ENCODE measurements at places on chromosomes 3 and 15.

DNA sequence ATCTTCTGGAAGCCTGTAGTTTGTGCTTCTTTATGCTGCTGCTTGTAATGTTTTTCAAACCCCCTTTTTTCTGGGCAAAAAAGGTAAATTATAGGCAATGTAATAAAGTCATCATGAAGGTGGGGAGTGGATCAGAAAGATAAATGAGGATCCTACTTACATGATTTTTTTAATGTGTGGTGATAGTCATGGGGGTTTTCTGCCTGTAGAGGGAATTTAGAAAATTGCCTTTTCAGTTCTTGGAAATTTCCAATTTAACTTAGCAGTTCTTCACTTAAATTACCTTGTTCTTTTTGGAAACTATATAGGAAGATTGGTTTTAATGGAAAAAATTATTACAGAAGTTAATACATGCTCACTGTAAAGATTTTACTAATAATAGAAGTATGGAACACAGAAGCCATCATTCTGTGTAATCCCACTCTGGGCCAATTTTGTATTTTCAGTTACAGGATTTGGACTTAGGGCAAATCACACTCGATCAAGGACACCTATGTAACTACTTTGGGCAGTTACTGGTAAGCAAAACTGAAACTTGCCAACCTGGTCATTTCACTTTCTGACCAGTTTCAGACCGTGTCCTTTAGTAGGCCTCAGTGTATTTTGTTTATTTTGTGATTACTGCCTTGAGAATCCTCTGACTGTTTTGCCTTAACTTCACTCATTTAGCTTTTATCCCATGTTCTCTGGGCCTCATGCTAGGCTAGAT, 10.5 kb upstream of the SCAANT1 start:
- no peak for DNase-seq

DNA sequence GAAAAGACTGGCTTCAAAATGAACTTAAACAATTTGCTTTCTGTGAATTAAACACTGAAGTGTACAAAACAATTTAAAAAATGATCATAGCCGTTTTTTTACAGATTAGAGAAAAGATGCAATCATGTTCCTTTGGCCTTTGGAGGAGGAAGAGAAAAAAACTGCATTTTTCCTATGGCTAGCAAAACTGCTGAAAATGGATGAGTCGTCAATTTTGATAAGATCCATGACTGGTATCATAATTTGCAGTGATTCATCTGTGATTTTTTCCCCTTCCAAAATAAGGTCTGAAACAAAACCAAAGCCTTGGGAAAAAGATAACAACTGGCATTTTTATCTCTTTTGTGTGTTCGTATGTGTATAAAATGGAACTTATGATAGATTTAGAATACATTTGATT, 255.6 kb upstream of the SATB1 start:
- DNase-seq: no peak

- DNase-seq: no peak
Measured at GRCh38 chr3:159779883-159780282, 208.8 kb upstream of the IL12A start.

DNA sequence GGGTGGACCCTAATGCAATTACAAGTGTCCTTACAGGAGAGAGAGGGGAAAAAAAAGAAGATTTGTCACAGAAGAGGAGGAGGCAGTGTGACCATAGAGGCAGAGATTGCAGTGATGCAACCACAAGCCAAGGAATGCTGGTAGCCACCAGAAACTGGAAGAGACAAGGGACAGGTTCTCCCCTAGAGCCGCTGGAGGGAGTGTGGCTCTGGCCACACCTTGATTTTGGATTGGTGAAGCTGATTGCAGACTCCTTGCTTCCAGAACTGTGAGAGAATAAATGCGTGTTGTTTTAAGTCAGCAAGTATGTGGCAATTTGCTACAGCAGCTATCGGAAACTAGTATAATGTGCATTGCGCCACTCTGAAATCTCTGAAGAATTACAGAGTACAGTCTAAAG, 110.1 kb downstream of the SRGAP3 start:
- no peak for DNase-seq

DNA sequence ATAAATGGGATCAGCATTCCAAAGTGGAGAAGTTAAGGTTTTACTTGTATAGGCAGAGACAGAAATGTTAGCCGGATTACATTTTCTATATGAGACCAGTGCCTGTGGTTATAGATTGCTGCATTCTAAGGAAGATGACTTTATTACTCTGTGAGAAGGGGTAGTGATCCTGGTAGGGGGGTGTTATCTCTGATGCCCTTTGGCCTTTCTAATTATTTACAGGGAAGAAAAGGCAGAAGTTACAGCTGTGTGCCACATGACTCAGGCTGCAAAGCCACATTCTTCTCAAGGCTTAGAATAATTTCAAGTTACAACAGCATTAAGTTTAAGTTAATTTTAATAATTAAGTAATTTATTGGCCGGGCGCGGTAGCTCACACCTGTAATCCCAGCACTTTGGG, 2.2 kb upstream of the TMC3 start:
- DNase-seq: no peak

- DNase-seq: no peak
Measured at GRCh38 chr3:4290272-4290893, 12.8 kb upstream of the SETMAR start.

- no peak for DNase-seq
Measured at GRCh38 chr3:101527441-101527840, 14.4 kb upstream of the SENP7 start.

GRCh38 chr15:44315126-44315525, 26.6 kb downstream of the GOLM2 start:
- DNase-seq: no peak
